ENCODE measurements at places on chromosomes 2 and 18. TPM values are rescaled to one million over a fixed set of nuclear protein-coding genes. Genes with fewer than 3 reads are reported as not detected.
A peak's percentile ranks its signal among the peaks of the same experiment; 100 is the strongest.

Gene PRSS56
- not detected for total RNA-seq

DNA sequence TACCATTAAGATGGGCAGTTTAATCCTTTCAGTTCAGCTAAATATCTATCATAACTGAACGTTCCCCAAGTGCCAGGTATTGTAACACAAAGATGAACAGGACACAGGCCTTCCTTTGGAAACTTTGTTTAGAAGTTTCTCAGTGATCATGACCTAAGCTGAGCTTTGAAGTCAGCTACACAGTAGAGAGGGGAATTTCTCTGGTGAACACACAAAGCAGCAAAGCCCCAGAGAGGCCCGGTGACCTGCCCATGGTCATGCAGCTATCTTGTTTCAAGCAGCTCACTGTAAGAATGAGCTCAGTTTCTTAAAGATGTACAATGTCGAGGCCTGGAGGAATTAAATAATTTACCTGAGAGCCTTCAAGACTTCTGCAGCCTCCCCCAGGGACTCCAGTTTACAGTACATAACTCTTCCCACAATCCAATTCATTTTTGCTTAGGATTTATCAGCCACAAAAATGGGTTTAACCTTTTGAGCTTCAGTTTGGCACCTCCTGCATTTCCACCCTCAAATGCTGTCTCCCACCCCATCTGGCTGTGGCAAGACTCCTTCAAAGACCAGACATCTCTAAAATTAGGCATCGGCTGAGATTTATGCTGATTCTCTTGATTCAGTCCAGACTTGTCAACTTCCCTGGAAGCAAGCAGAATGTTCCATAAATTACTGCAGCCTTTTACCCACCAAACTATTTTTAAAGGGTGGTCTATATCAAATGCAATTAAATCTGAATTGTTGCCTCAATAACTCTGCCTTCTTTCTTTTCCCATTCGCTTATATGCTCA lies 325.6 kb downstream of the TXNL1 start:
- DNase-seq: no peak

Gene LTBP1
- total RNA-seq: 40.5 TPM

- DNase-seq: no peak
Observed at GRCh38 chr18:24657444-24657842, 197.0 kb downstream of the HRH4 start.

DNA sequence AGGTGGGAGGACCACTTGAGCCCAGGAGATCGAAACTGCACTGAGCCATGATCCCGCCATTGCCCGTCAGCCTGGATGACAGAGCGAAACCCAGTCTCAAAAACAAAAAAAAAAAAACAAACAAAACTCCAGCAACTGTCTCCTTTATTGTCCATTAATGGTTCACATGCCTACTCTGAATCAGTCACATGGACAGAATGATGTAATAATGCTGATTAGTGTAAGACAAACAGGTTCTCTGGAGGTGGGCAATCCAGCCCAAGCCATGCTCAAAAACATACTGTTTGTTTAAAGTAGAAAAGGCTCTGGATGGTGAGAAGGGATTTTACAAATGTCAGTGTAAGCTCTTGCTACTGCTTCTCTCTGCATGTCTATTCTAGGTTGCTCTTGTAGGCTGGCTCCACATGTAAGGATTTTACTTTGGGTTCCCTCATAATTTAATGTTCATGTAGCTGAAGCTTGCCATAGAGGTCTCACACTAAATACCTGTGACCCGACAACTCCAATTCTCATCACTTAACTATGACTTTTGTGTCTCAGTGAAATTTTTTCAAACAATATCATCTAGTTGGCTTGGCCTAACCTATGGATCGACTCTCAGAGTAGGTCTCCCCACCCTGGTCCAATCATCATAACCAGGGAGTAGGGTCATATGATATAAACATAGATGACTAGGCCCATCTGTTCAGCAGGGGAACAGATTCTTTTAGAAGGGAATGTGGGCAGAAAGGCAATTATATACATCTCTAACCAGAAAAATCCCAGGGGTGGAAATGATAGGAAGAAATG lies 83.9 kb upstream of the SLC39A10 start:
- no peak for DNase-seq

- DNase-seq: no peak
Observed at GRCh38 chr2:205115511-205115910, 566.8 kb upstream of the NRP2 start.

DNA sequence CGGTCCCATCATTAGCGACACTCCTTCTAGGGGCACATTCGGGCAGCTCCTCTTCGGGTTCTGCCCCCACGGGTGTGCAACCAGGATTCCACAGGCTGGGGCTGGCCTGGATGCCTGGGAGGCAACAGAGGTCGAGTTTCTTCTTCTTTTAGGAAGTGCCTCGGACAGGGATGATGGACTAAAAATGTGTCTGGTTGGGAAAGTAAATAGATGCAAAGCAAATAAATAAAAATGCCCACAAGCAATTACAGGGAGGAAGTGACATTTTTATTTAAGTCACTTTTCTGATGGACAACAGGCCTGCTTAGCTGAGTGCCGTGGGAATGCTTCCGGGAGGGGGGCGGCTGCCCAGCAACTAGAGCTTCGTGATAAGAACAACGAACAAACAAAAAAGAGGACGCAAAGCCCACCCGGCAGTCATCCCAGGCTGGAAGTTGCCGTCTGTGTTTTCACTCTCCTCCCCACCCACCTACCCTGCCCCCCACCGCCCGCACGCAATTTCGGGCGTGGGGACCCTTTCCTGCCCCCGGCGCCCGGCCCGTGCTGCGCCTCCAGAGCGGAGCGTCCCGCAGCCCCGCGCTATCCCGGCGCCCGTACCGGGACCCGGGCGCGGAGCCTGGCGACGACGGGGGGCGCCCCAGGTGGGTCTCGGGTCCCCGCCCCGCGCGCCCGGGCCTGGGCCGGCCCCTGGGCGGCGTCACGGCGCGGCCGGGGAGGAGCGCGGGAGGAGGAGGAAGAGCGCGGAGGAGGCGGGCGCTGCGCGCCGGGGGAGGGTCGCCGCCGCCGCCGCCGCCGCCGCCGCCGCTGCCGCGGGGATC lies 412 bp upstream of the NCK2 start:
- peak; percentile 15 for DNase-seq

Gene C1QL2
- total RNA-seq: 0.03 TPM

- no peak for DNase-seq
Observed at GRCh38 chr2:239256350-239256743, 144.5 kb downstream of the HDAC4 start.

Gene TCF4
- total RNA-seq: 11.5 TPM

Gene MOCOS
- 12.2 TPM for total RNA-seq

DNA sequence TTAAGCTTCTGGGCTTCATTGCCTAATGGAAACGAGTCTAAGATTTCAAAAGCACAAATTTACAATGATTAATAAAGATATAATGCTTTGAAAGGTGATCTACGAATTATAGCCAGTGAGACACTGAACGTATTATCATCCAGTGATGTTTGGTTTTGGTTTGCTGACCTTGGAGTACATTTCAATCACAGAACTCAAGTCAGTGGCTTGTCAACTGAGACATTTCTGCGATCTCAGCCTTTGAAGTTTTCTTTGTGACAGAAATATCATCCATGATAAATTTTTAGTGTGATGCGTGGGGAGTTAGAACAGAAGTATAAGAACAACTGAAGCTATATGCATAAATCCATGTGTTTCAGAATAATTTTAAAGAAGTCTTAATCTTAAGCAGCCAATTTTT lies 263.8 kb downstream of the TCF4 start:
- no peak for DNase-seq

- DNase-seq: peak; percentile 91
Observed at GRCh38 chr18:31241900-31242409, 76.0 kb upstream of the DSG1 start.

- no peak for DNase-seq
Observed at GRCh38 chr18:62992877-62993365, 277.6 kb downstream of the PHLPP1 start.

Gene SERPINB5
- 35.3 TPM for total RNA-seq

- DNase-seq: no peak
Observed at GRCh38 chr18:39037925-39038324, 1472.3 kb upstream of the CELF4 start.

Gene CNDP1
- total RNA-seq: not detected

GRCh38 chr2:196263181-196263747 lies 91.9 kb upstream of the STK17B start:
- peak; percentile 72 for DNase-seq

Gene HOXD3
- not detected for total RNA-seq

Gene SOX11
- total RNA-seq: not detected

GRCh38 chr2:107285621-107286299 lies 399.8 kb upstream of the ST6GAL2 start:
- DNase-seq: no peak

DNA sequence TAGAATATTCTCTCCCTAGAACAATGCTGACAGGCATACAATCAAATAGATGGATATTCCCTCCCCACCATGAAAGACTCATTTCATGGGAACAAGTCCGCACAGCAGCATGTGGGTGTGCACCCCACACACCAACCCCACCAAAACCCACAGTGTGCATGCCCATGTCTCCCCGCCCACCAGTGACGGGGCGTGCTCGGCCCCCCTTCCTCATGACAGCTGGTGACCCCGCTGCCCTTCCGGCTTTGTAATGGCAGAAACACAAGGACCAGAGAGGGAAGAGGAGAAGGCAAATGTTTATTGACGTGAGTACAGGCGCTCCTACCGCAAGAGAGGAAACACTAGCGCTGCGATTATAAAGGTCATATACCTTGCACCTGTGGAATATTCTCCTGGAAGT lies 30.8 kb upstream of the ODC1 start:
- DNase-seq: no peak

GRCh38 chr2:160715428-160715827 lies 221.8 kb upstream of the RBMS1 start:
- no peak for DNase-seq

DNA sequence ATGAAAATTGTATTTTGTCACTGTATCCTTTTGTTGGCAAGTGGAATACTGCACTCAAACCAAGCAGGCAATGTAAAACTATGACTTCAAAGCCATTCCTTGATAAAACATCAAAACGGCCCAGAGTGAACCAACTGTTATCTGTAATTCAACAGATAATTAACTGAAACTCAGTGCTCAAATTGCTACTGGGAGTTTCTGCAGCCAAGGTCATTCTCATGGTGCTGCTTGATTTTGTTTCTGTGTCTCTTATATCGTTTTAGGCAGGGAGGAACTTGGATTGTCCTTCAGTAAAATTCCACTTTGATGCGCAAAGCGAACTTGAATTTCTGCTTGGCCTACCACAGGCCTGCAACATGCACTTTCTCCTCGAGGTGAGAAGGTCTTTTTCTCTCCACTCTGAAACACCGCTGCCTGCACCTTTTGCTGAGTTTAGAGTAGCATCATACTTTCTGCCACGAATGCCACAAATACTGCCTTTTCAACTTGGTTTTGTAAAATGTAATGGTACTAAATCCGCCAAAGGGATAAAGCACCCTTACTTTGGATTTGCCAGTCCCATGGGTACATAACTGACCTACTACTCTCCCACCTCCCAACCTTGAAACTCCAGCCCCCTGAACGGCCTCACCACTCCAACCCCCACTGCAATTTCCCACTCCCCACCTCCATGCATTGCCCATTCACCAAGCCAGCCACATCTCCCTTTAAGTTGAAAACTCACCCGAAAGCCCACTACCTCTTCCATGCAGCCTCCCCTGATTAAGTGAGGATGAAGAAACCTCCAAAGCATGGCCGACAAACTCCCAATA lies 204.7 kb downstream of the TGIF1 start:
- no peak for DNase-seq

- DNase-seq: no peak
Observed at GRCh38 chr2:105882341-105882740, 137.6 kb downstream of the NCK2 start.

DNA sequence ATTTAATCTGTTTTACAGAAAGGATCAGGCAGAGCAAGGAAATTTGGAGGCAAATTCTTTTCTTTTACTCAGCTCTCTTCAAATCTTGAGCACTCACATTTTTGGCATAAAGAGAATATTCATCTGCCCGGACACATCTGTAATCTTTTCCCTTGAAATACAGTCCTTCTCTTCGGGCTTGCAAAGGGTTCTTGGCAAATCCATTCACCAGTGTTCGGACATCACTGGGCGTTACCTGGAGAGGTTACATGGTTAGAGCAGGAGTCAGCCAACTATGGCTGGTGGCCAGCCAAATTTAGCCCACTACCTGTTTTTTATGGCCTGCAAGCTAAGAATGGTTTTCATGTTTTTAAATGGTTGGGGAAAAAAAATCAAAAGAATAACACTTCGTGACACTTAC lies 2.1 kb downstream of the PFN4 start:
- DNase-seq: no peak

DNA sequence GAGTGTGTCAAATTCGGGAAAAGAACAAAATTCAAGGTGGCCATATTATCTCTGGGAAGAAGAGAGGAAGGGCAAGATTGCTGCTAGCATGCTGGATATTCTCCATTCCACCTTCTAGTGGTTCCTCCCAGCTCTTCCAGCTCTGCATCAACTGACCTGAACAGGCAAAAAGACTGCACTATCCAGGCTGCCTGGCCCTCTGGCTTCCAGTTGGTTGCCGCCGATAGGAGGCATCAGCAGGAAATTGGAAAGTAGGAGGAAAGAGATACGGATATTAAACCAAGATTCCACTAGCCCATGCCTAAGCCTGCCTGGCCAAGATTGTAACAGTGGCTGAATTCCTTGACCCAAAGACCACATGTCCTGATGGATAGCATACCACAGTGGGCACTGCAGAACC lies 1.7 kb upstream of the RTTN start:
- DNase-seq: no peak

Gene CCDC68
- 0.08 TPM for total RNA-seq

- DNase-seq: no peak
Observed at GRCh38 chr2:12320027-12320734, 396.6 kb upstream of the TRIB2 start.

- DNase-seq: peak; percentile 66
Observed at GRCh38 chr2:108215794-108216211, 24.0 kb upstream of the SULT1C3 start.

- peak; percentile 62 for DNase-seq
Observed at GRCh38 chr2:85826990-85827878, 61.6 kb downstream of the ST3GAL5 start.

DNA sequence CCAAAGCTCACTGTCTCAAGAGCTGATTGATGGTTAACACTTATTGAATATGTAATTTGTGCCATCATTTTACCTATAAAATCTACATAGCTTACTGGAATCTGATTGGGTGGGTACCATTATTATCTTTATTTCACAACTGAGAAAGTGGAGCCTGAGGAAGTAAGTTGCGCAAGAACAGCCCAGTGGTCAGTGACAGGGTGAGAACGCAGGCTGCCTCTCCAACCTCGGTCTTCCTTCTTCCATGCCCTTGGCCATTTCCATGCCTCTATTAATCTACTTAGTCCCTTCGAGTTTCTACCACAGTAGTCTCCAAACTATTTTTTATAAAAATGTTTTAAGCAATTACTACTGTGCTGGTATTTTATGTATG lies 390.9 kb upstream of the VWC2L start:
- DNase-seq: no peak

Gene NCKAP5
- total RNA-seq: 0.47 TPM

- DNase-seq: no peak
Observed at GRCh38 chr2:69674316-69674670, 30.8 kb upstream of the AAK1 start.

DNA sequence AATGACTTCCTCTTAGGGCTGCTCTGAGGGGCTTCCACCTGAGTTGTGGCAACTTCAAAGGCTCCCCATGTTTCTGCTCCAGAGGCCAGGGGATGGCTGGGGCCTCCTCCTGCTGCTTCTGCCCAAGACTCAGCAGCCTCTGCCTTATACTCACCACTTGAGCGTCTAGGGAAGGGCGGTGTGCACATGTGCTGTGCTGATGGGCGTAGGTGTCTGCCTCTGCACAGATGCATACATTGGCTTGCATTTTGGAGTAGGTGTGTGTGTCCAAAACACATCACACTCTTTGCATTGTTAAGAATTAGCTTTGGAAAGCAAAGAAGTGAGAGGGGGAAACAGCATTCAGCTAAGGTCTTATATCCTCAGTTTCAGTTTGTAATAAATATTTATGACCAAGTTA lies 85.2 kb downstream of the EN1 start:
- DNase-seq: no peak
